ENCODE measurements at places on chromosomes 3 and 15.
A peak's percentile ranks its signal among the peaks of the same experiment; 100 is the strongest.

- no peak for DNase-seq
Observed at GRCh38 chr15:90807074-90807785, 61.2 kb upstream of the FURIN start.

DNA sequence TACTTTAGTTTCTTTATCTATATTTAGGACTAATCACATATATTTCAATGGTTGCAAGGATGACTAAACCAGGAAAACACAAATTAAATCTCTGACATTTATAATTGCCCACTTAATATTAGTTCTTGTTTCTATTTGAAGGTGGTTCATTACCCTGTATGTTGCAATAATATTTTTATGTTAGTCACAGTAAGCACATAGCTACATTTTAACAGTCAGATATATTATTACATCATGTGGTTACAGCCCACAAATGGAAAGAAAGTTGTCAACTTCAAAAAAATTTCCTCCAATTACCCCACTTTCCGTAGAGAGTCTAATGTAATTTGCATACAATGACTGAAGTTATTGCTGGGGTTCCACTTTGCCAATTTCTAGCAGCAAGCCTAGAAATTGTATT is 114.6 kb downstream of the TUSC7 start:
- no peak for DNase-seq

GRCh38 chr15:56886363-56886931 is 32.0 kb upstream of the TCF12 start:
- DNase-seq: no peak

GRCh38 chr15:73541479-73541878 is 91.7 kb downstream of the NPTN start:
- DNase-seq: no peak

GRCh38 chr3:67875858-67876257 is 221.4 kb upstream of the SUCLG2 start:
- no peak for DNase-seq

- no peak for DNase-seq
Observed at GRCh38 chr3:16810593-16811367, 74.0 kb upstream of the PLCL2 start.

DNA sequence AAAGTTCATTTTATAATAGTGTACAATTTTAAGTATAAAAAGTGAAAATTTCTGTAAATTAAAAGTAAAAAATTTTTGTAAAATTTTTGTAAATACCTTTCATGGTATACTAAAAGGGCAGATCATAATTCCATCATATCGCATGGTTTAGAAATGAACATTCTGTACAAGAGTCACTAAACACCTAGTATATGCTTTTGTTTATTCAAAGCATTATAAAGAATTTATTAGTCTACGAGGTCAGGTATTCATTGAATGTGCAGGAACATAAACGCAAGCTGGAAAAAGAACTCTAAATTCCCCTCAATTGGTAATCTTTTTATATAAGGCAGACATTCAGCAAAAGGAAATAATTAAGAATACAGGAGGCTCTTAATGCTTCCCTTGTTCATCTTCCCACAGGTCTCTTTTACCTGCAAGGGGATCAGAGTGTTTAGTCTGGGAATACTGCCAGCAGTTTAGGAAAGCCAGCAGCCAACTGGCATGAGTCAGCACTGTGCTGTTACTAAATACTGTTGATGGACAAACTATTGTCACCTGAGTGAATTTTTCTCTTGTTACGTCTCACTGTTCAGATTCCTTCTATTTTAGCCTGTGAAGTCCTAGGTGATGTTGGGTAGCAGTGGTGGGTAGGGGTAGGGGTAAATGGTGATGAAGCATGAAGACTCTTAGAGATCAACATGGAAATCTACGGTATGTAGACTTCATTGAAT is 70.1 kb downstream of the UQCC5 start:
- DNase-seq: no peak

- no peak for DNase-seq
Observed at GRCh38 chr3:45560281-45560971, 34.1 kb upstream of the LIMD1 start.

GRCh38 chr3:147008886-147009285 is 397.5 kb downstream of the ZIC4 start:
- no peak for DNase-seq

DNA sequence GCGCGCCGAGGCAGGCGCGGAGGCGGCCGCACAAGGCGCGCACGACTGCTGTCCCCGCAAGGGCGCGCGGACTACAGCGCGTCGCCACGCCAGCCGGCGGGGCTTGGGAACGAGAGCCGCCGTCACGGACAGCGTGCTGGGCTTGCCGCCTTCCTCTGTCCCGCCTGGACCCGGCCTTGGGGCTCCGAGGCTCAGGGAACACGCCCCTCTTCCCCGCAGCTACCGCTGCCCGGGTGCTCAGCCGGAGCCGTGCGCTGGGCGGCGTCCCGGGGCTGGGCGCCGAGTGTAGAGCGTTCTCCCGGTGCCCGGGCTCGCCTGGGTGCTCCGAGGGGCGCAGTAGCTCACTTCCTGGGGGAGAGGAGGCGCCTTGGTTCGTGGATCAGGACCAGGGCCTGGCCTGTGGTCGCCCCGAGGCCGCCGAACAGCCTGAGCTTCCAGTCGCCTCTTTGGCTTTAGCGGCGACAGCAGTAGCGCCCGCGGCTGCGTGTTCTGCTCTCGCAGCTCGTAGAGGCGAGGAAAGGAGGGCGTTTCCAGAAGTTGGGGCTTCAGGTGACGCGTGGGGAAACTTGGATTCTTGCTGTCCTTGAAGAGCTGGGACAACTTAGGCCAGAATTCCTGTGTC is 226.7 kb upstream of the C2CD4B start:
- peak; percentile 27 for DNase-seq

- no peak for DNase-seq
Observed at GRCh38 chr3:7204848-7205156, 343.9 kb downstream of the GRM7 start.

GRCh38 chr3:115876876-115877614 is 253.7 kb downstream of the GAP43 start:
- DNase-seq: no peak

DNA sequence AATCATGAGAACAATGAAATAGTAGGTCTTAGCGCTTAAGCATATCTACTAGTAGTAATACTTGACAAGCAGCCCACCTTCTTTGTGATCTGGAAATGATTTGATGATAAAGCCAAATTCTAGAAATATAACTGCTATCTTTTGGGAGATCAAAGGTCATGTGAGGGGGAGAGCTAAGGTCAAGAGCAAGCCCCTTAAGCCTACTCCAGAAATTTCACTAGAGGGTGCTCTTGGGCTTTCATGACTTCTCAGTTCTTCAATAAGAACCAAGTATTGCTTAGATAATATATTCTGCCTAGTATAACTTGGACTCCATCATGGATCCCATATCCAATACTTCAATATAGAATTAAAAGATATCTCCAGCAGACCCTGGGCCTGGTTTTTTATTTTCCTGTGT is 319.6 kb downstream of the ZBTB20 start:
- DNase-seq: no peak

GRCh38 chr15:27672537-27672936 is 426.6 kb downstream of the OCA2 start:
- no peak for DNase-seq

- DNase-seq: no peak
Observed at GRCh38 chr15:74954515-74954914, 2.1 kb downstream of the RPP25 start.

DNA sequence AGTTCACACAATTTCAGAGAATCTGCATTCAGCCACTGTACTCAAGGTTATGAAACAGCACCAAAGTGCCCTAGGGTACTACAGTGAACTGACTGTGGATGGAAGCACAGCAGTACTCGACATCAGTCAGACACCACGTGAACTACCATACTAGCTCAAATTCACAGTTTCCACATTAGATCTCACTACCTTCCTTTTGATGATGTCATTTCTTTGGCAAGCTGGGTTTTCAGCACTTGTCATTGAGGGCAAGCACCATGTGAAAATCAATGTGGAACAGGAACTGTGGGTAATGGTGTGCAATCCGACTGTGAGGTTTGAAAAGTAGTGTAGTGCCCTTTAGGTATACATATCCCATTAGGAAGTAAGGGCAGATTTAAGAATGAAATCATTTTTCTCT is 110.5 kb upstream of the BFSP2 start:
- DNase-seq: no peak

DNA sequence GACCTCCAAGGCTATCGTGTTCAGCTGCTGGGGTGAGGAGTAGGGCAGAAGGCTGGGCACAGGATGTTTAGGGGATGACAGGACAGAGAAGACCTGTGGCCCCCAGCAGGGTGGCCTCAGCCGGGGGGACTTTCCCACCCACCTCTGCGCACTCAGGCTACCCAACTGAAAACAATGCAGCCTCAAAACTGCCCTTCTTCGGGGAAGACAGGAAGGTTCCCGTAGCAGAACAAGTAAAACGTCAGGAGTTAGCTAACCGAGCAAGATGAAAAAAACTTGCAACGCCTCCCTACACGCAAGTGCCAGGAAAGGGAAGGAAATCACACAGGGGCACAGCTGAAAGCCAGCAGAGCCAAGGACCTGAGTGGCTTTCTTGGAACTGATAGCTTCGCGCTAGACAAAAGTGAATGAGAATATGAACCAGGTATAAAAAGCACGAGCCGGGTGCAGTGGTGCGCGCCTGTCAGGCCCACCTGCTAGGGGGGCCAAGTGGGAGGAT is 38.4 kb upstream of the FURIN start:
- DNase-seq: peak; percentile 98

DNA sequence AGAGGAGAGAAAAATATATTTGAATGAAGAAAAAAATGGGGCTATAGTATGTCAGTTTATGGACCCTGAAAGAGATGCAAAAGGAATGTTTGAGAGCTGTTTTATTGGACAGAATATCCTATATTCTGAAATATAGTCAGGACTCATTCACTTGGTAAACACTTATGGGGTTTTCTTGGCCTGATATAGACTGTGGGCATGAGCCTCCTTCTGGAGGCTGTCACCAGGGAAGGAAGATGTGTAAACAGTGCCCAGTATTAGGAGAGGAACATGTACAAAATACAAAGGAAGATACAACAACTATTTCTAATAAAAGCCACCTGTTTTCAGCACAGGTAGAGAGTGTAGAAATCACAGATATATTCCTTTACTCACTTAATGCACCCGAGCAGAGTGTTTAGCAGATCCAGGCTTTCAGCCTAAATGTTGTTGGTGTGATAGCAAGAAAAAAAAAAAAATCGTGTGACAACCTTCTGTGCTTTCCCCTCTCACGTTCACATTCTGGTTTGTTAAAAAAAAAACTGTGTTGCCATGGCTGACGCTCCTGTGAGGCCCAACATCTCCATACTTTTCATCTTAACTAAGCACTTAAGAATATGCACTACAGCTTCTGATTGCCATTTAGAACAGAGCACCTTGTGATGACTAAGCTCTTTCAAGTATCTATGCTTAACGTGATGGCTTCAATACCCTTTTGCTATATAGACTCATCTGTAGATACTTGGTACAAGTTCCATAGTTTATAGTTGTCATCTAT is 134.1 kb downstream of the MBNL1 start:
- DNase-seq: no peak

DNA sequence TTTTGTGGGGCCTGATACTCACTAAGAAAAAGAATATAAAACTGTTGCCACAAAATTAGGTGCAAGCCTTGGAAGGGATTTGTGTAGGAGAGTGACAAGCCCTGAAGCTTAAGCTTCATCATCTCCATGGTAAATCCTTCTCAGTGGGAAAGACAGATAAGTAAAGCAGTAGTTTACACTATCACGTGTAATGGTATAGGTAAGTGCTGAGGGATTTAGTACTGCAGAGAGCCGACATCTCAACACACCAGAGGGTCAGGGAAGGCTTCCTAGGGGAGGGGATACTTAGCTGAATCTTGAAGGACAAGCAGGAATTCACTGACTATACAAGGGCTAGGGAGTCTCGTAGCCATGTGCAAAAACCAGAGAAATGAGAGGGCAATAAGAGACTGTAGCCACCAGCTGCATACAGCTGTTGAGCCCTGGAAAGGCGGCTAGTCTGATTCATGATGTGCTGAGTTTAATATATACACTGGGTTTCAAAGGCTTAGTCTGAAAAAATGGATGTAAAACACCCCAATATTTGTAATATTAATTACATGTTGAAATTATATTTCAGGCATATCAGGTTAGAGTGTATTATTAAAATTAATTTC is 11.1 kb downstream of the SLC24A1 start:
- no peak for DNase-seq

DNA sequence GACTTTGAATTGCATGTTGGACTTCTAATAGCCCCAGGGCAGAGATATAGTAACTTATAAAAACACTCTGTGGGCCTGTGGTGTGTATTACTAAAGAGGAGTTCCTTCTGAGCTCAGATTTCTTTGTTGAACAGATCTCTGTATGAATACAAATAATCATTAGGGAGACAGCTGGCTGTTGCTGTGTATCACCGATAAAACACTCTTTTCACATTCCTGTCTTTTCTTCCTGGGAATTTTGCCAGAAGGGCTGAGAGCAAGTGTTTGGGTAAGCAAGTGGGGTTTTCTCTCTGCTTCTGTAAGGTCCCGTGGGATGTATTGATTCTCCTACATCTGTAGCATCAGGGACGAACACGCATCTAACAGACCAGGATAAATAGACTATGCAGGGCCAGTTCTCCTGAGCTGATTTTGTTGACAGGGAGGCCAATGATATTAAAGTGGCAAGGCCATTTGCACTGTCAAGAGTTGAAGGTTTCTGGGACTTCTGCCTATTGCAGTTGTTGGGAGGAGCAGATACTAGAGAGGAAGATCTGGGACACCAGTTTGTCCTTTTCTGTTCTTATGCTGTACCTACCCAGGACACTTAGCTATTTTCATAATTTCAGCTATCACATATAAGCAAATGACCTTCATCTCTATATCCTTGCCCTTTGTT is 225.9 kb upstream of the CD96 start:
- no peak for DNase-seq

DNA sequence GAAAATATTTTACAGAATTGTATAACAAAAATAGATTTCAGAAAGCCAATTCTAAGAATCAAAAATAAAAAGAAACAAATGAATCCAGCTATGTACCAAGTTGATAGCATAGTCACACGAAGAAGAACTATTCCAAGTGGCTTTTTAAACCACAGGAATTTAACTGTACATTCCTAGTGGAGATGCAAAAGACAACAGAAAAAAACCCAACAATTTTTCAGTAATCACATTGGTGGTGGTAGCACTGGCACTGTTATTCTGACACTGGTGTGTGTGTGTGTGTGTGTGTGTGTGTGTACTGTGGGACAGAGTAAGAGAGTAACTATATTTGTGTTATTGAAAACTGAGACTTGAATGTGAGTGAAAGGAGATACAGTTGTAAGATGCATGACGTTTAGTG is 9.1 kb downstream of the BFSP2 start:
- DNase-seq: no peak

GRCh38 chr3:117278424-117279190 is 569.0 kb downstream of the TUSC7 start:
- DNase-seq: no peak

- no peak for DNase-seq
Observed at GRCh38 chr3:126317029-126317996, 39.9 kb downstream of the KLF15 start.

- DNase-seq: no peak
Observed at GRCh38 chr3:14277557-14277956, 98.9 kb downstream of the LSM3 start.

DNA sequence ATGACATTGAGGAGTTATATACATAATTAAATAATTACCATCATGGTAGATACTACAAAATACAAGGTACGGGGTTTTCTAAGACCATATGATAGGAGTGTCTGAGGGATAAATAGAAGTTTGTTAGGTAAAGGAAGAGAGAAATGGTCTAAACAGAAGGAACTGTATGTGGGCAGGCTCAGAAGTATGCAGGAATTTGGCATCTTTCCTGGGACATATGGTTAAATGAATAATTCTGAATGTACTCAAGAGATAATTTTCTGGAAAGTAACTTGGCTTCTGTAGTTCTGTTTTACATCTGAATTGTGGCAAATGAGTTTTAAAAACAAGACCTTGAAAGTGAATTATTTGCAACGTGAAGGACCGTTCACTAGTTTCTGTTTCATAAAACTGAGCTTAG is 17.5 kb downstream of the LMCD1 start:
- no peak for DNase-seq

Measured in T-helper 1 cell (primary cell).